ENCODE measurements at places on chromosomes 5 and 9.

- DNase-seq: no peak
Observed at GRCh38 chr5:98163796-98164493, 609.5 kb upstream of the RGMB start.

DNA sequence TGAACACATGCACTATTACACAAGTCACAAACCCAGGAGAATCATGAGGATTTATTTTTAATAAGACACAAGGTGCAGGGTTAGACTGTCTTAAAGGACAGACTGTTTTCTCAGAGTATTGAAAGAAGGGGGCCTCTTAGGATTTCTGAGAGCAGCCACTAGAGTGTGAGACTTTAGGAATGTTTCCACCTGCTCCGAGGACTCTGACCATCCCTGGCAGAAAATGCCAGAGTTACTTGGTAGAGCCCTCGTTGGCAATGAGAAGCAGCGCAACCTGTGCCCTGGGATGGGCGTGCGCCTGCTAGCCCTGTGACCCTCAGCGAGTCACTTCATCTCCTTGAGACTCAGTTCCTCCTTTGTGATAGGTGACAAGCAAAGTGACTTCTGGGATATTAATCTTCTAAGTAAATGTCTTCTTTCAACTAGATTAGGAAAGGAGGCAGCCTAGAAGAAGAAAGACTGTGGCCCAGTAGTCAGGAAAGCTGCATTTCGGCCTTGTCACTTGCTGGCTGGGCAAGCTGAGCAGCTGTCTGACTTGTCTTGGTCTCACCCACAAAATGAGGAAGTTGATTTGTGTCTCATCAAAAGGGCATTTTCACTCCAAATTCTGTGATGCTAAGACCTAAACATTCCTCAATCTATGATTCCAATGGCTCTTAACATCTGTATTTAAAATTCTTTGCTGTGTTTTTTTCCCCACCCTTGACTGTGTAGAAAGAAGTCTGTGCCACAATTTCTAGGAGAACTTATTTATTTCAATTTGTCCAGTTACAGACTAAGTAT, 60.5 kb downstream of the PTCD2 start:
- no peak for DNase-seq

DNA sequence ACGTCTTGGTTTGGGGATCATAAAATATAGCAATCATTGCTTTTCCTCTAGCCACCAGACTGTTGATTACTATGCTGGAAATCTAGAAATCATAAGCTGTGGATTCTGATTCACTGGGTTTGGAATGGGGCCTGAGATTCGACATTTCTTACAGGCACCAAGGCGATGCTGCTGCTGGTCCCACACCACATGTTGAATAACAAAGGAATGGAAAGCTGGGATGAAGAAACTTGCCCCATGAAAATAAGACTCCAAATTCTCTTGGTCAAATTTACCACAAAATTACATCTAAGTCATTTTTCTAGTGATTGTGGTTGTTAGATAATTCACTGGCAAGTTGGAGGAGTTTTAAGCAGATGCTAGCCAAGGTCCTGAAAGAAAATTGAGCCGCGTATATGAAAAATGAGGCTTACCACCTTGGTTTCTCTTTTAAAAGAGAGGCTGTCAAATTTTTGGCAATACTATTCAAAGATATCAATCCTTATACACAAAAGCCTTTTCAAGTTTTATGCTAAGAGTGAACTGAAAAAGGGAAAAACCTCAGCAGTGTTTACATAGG, 23.0 kb upstream of the MEIKIN start:
- no peak for DNase-seq

- DNase-seq: peak; percentile 39
Observed at GRCh38 chr9:74006935-74007334, 490.2 kb upstream of the RORB start.

- DNase-seq: no peak
Observed at GRCh38 chr5:43036409-43036808, 3.7 kb downstream of the ANXA2R start.

DNA sequence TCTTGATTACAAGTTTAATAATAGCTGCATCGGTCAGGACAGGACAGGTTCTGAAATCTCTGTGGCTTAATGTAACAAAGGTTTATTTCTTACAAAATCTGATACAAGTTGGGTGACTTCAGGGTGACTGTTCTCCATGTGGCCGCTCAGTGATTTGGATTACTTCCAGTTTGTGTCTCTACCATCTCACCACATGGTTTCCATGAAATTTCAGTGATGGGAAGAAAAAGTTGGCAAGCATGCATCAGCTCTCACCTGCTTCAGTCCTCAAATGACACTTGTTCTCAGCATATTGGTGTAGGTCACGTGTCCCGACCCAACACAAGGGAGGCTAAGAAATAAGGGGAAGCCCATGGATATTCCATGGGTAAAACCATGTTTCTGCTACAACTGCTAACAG, 7.8 kb upstream of the TMEM268 start:
- DNase-seq: no peak

DNA sequence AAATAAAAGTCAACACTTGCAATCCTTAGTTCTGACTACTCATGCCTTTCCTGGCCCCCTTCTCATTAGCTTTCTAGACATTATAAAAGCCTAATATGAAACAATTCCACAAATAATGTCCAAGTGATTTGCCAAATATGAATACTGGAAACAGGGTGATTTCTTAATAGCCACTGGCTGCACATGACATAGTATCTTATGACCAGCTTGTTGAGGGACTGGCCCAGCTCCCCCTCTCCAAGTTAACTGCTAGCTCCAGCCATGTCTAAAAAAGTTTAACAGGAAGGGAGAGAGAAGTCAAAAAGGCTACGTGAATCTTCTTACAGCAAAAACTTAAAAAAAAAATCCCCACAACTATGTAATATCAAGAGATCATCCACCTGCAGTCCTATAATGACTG, 1.5 kb downstream of the CERT1 start:
- DNase-seq: no peak

DNA sequence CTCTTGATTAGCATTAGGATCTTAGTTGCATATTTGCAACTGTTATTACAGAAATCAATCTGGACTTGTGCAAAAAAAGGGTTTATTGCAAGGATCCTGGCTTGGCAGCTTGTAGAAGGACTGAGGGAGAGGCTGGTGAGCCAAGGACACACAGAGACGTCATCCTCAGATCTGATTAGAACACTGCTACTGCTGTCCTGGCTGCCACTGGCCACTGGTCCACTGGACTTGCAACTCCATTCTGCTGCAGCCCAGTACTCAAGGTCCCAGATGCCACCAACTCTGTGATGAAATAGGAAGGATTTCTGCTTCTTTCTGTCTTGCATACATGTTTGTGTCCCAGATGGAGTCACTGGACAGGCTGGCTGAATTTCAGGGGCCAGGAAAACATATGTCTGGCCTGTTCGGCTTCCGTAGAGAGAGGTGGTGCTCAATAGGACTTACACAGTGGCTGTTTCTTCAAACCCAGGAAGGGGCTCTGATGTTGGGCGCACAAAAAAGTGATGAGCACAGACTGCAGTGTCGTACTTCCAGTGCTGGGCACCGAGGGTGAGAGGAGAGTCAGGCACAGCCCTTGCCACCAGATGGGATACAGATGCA, 68.9 kb upstream of the SH3PXD2B start:
- DNase-seq: no peak

Data from H7 (cell line).